Ammon's horn (tissue), 1 donor: ENCODE measurements at places on chromosomes 7 and 10.
A peak's percentile ranks its signal among the peaks of the same experiment; 100 is the strongest.

DNA sequence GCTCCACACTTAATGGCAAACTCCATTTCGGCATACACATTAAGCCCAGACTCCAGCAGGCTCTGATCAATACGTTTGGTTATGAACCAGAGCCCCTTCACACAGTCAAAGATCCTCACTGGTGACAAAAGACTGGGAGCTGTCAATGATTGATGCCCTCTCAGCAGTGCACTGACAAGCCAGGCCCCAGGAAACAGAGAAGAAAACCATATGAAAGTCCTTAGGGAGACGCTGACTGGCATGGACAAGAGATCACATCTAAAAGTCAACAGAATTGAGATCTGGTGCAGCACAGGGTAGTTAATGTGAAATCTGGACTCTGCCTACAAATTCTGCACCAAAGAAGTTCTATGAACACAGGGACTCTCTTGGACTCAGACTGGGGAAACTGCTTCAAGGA lies 600.9 kb upstream of the NRP1 start:
- DNase-seq, result no peak

DNA sequence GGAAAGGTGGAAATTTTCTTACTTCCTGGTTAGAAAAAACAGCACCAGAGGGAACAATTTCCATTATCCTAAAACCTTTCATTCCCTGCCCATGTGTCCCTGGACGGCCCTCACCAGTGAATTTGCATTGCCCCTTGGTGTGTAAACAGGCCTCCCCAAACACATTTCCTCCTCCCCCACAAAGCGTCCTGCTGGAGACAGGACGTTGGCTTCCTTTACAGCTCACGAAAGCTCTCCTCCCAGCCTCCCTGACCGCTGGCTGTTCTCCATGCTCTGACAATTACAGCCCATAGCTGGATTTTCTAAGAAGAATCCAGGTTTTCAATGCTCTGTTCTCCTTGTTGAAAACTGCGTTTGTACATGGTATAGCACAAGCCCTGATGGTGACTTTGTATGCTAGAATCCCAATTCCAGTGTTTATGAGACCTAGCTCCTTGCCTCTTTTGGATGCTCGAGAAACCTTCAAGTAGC lies 724.2 kb upstream of the CELF2 start:
- DNase-seq, result peak; percentile 9

- peak; percentile 65 for DNase-seq
Measured at GRCh38 chr7:32164341-32164996, 94.3 kb upstream of the PDE1C start.

DNA sequence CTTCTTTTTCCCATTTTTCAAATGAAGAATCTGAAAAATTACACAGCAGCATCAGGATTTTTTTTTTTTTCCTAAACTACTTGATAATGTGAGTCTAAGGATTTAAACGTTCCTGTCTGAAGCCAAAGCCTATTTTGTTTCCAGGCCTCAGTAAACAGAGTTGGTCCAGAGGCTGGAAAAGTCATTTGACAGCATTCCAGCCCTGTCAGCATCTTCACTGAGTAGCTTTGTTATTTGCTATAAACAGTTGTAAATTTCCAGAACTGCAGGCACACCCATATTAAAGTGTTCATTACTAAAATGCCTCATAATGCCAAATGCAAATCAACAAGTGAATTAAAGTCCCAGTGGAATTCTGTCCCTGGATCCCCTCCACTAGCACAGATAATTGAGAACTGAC lies 35.5 kb upstream of the KMT2E start:
- DNase-seq, result peak; percentile 55

GRCh38 chr10:75709245-75709644 lies 277.8 kb downstream of the LRMDA start:
- DNase-seq, result no peak

DNA sequence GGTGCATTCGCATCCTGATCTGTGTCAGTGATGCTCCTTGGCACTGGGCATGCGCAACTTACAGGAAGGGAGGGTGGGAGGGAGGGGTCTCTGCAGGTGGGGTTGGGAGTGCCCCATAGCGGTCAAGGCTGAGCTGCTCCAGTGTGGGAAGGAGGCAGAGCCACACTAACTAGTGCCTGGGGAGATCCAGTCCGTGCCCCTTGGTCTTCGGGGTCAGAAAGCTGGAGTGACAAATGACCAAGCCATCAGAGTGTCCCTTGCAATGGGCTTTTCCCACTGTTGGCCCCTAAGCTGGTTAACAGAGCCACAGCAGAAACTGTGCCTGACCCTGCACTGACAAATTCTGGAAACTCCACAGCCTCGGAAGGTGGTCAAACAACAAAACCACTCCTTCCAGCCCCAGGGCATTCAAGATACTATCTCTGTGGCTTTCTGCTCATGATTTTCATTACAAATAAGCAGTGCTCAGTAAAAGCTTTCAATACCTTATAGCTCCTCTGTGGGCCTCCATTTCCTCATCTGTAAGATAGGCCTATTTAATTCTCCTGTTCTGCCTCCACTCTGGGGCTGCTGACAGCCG lies 138.1 kb upstream of the UNC5B start:
- DNase-seq, result no peak
